ENCODE measurements at places on chromosomes 11 and 22.

DNA sequence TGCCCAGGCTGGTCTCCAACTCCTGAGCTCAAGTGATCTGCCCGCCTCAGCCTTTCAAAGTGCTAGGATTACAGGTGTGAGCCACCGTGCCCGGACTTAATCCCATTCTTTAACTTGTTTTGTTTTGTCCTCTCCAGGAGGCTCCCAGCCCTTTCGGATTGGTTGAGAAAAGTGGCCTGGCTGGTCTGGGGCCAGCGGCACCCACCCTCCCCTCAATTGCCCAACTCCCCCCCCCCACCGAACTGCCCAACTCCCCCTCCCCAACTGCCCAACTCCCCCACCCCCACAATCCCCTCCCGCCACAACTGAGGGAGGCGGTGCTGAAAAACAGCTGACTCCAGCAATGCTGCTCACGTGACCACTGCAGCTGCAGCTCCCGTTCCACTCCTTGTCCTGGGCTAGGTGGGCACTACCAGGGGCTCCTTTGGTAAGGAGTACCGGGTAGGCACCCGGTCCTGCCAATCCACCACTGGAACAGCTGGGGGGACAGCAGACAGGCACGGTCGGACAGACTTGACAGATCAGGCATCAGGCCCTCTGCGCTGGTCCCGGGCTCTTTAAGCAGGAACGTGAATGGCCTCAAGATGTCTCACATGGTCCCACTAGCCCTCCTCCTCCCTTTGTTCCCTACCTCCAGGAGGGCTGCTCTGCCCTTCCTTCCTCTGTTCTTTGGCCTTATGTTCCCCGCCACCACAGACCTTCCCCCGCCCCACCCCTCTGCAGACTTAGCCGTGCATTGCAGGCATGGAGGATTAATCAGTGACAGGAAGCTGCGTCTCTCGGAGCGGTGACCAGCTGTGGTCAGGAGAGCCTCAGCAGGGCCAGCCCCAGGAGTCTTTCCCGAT is at the start of gene TCN2:
TCN2 (plus strand) TSS at position 720 of the 845 bp plus-strand sequence. CDS start 158 bp downstream, outside the sequence.
- DNase-seq, result peak; percentile 87

- DNase-seq, result no peak
Measured at GRCh38 chr11:70699294-70700221, 301.2 kb downstream of the CTTN start.

GRCh38 chr11:134532921-134533421 is 120.9 kb upstream of the B3GAT1 start:
- no peak for DNase-seq

DNA sequence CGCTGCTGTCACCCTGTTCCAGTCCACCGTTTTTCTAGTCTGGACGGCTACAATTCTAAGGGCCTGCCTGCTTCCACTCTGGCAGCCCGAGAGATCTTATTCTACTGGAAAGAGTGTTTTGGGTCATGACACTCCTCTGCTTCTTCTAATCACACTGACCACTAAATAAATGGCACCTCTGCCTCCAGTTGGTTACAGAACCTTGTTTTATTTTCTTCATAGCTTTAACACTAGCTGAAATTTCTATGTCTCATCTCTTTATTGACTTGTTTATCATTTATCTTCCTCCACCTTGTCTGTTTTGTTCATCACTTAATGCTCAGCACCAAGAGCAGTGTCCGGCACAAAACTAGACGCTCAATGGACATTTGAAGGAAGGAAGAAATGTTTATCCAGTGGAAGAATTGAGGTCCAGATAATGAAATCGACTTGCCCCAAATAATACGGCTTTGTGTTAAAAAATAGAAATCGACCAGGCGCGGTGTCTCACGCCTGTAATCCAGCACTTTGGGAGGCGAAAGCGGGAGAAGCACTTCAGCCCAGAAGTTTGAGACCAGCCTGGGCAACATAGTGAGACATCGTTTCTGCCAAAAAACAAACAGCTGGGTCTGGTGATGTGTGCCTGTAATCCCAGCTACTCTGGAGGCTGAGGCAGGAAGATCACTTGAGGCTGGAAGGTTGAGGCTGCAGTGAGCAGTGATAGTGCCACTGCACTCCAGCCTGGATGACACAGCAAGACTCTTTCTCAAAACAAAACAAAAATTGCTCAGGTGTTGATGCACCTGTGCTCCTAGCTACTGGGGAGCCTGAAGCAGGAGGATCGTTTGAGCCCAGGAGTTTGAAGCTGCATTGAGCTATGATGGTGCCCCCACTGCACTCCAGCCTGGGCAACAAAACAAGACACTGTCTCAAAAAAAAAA is 693 bp upstream of the PRR14L start:
- DNase-seq, result no peak

GRCh38 chr11:133966921-133967598 is 10.3 kb upstream of the IGSF9B start:
- peak; percentile 65 for DNase-seq

DNA sequence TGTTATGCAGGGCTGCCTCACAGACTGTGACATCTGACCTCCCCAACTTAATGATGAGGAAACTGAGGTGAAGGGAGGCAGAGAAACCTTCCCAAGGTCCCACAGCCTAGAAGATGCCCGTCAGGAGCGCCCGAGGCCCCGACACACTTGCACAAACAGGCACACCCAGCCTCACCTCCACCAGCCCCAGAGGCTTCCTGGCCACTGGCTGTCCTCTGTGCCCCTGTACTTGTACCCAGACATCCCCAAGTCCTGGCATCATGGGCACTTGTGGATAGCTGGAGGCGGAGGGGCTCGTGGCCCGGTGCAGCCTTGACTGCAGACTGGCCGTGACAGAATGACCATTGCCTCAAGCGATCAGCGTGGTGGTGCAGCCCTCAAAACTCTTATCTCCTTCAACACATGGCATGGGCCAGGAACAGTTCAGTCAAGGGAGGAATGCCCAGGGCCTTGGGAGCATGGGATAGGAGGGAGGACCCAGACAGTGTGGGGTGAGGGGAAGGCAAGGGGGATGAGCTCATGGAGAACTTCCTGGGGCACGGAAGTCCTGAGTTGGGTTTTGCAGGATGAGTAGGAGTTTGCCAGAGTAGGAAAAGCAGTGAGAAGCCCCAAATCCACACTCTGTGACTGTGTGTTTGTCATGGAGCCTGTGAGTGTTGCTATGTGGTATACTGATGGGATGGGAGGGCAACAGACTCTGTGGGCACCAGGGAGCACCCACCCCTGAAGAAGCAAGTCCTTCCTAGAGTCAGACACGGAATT is 25.8 kb upstream of the PPARA start:
- DNase-seq, result no peak

- DNase-seq, result no peak
Measured at GRCh38 chr11:134759274-134759673, 347.2 kb upstream of the B3GAT1 start.

GRCh38 chr22:36334081-36334820 is 53.5 kb downstream of the MYH9 start:
- DNase-seq, result no peak

- DNase-seq, result no peak
Measured at GRCh38 chr11:46253258-46254132, 24.0 kb upstream of the CREB3L1 start.

GRCh38 chr11:130100381-130101095 is 30.8 kb downstream of the APLP2 start:
- no peak for DNase-seq

GRCh38 chr11:44866286-44866685 is 84.4 kb downstream of the TP53I11 start:
- DNase-seq, result no peak

- peak; percentile 74 for DNase-seq
Measured at GRCh38 chr22:38824585-38824984, 19.2 kb downstream of the NPTXR start.

- no peak for DNase-seq
Measured at GRCh38 chr11:66014804-66015453, 3.1 kb downstream of the CST6 start.
